ENCODE measurements at places on chromosomes 12 and 14.

DNA sequence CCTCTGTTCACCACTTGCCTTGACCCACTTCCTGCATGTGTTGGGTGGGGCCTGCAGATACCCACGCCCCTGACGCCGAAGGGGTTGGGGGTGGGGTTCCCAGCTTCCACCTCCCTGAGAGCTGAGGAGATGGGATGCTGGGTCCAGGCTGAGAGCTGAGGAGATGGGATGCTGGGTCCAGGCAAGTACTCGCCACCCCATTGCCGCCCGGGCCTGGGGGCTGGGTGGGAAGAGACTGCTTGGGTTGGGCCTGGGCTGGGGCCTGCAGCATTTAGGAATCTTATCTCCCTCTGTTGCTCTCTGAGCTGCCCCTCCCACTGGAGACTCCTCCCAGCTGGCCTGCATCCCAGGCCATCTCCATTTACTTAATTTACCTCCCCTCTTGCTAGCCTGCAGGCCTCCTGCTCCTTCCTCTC, 17.4 kb downstream of the TEAD4 start:
- no peak for DNase-seq

DNA sequence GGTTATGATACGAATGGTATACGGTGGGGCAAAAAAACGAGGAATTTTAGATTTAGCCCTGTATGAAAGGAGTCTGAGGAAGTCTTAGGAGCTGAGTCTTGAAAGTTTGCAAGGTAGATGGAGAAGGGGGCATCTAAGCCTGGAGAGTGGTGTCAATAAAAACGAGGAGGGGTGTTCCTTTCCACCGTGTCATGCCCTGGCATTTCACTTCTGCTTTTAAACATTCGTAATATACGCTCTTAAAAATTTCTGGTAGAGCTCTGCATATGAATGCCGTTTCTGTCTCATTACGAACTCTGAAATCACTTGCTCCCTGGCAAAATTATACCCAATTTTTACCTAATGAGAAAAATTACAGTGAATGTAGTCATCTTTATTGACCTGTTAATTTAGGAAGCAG, 170.2 kb downstream of the ERC1 start:
- DNase-seq: no peak

DNA sequence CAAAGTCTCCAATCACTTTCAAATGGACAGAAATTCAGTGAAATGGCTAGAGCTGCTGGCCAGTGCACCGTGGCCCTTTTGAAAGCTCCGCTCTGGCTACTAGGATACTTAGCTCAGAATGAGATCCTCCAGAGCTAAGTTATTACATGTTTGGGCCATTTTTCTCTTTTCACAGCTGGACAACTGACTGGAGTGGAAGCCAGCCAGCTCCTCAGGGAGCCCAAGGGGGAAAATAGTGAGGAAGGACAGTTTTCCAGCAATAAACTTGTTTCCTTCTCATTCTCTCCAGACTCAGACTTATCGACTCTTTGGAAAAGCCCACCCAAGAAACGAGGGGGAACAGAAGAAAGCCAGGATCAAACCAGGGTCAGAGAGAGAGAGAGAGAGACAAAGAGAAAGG, 266.0 kb downstream of the KSR2 start:
- no peak for DNase-seq

GRCh38 chr14:22713631-22713950, 52.9 kb upstream of the OXA1L start:
- no peak for DNase-seq

DNA sequence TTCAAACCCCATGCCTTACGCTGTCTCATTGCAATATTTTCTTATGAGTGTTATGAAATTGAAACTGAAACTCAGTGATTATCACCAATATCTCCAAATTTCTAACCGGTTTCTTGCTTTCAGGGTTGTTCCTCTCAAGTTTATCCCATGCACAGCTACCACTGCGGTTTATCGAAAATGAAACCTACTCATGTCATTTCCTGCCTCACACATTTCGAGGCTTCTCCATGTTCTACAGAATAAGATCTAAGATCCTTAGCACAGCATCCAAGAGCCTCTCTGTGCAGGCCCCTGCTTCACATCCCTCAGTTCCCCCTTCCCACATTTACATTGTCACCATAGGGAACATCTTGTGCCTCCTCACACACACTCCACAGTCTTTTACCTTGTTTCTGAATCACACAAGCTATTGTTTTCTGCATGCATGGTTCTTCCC, 45.5 kb upstream of the FAR2 start:
- peak; percentile 42 for DNase-seq

- no peak for DNase-seq
Measured at GRCh38 chr14:22088614-22089342, 415.2 kb upstream of the OR4E1 start.

DNA sequence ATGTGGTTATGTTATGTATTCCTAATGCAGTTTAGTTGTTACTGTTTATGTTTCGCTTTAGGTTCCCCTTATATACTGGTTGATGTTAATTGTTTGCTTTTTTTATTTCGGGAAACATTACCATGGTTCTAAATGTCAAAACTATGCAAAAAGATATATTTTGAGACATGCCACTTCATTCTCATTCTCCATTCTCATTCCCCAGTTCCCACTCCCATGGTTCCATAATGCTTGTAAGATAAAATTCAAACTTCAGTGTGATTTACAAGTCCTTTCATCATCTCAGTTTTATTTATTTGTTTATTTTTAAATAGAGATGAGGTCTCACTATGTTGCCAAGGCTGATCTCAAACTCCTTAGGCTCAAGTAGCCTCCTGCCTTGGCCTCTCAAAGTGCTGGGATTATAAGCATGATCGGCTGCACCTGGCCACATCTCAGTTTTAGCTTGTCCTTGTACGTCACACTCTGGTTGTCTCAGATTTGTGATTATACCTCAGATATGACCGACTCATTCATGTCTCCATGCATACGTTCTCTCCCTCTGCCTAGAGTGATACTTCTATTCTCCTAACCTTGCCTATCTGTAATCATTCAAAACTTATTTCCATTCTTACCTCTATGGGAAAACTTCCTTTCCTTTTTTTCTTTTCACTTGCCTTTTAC, 407.8 kb upstream of the RGS6 start:
- no peak for DNase-seq

- peak; percentile 52 for DNase-seq
Measured at GRCh38 chr12:54991161-54991990, 6.8 kb upstream of the TESPA1 start.

DNA sequence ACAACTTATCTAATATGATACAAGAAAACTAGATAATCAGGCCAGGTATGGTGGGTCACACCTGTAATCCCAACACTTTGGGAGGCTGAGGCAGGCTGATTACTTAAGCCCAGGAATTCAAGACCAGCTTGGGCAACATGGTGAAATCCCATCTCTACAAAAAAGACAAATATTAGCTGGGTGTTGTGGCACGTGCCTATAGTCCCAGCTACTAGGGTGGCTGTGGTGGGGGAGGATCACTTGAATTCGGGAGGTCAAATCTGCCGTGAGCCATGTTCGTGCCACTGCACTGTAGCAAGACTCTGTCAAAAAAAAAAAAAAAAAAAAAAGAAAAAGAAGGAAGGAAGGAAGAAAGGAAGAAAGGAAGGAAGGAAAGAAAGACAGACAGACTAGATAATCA, 27.0 kb downstream of the ZCRB1 start:
- no peak for DNase-seq

- peak; percentile 30 for DNase-seq
Measured at GRCh38 chr14:22882529-22883172, 371 bp upstream of the REM2 start.

DNA sequence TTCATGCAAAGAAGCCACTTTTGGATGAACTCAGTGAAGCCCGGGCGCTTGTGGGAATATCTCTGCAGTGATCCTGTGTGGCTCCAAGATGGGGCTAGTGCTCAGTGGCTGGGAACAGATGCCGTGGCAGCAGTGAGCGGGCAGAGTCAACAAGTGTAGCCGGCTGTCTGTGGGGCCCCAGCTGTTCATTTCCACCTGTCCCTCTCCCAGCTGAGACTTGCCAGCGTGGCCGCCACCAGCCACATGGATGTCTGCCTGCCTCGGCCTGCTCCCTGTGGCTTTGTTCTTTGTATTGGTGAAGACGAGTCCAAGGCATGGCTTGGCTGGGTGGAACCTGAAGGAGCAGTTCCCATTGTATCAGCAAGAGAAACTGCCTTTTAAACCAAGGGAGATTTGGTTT, 77.3 kb downstream of the NOS1 start:
- no peak for DNase-seq

- no peak for DNase-seq
Measured at GRCh38 chr14:26846388-26846787, 248.6 kb upstream of the NOVA1 start.

GRCh38 chr12:6020930-6021329, 75.9 kb upstream of the ANO2 start:
- no peak for DNase-seq

- peak; percentile 73 for DNase-seq
Measured at GRCh38 chr12:108950991-108951739, 69.7 kb downstream of the SVOP start.

GRCh38 chr14:32397861-32398640, 69.0 kb downstream of the AKAP6 start:
- no peak for DNase-seq

GRCh38 chr12:6607751-6608591, 792 bp upstream of the CHD4 start:
- peak; percentile 75 for DNase-seq

All from activated naive CD4-positive, alpha-beta T cell treated with Interleukin-2 at 50 U/mL for 16 hours (primary cell).